ENCODE measurements at places on chromosomes 1 and 21.

DNA sequence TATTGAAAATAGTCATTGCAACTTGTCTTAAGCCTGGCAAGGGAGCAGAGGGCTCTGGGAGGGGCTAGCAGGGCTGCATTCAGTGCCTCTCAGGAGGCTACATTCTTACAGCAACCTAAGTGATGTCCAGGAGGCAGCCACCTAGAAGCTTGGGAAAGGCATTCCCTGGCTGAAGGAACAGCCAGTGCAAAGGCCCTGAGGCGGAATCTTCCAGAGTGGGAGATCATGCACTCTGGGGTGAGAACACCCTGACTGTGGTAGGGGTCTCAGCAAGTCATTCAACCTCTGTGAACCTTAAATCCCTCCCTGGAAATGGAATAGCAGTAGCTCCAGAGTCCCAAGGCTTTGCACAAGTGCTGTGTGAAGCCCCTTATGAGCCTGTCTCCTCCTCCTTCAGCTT lies 84.1 kb downstream of the TAS1R2 start:
- DNase-seq: no peak

DNA sequence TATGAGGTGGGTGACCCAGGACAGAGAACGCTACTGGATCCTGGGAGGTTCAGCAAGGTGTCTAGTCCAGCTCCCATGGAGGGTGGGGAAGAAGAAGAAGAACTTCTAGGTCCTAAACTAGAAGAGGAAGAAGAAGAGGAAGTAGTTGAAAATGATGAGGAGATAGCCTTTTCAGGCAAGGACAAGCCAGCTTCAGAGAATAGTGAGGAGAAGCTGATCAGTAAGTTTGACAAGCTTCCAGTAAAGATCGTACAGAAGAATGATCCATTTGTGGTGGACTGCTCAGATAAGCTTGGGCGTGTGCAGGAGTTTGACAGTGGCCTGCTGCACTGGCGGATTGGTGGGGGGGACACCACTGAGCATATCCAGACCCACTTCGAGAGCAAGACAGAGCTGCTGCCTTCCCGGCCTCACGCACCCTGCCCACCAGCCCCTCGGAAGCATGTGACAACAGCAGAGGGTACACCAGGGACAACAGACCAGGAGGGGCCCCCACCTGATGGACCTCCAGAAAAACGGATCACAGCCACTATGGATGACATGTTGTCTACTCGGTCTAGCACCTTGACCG lies 8.6 kb upstream of the PIGV start:
- no peak for DNase-seq

DNA sequence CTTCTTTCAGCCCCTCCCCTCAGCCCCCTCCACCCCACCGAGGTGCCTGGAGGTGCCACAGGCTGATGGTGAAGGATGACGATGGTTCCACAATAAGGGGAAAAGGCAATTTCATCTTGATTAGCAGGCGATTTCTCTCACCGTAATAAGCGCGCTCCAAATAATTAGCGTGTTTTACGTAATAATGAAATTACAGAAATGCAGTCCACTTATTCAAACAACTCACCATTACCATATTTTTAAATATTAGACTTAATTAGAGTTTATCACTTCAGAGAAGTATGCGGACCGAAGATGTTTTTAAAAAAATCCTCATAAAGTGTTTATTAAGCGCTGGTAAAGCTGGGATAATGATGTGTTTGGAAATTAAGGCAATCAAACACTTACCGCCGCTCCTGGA lies 14.9 kb downstream of the DMAP1 start:
- DNase-seq: no peak

GRCh38 chr21:35326677-35327076 lies 277.6 kb upstream of the RUNX1 start:
- DNase-seq: no peak

GRCh38 chr1:230568008-230568407 lies 74.3 kb upstream of the COG2 start:
- no peak for DNase-seq

DNA sequence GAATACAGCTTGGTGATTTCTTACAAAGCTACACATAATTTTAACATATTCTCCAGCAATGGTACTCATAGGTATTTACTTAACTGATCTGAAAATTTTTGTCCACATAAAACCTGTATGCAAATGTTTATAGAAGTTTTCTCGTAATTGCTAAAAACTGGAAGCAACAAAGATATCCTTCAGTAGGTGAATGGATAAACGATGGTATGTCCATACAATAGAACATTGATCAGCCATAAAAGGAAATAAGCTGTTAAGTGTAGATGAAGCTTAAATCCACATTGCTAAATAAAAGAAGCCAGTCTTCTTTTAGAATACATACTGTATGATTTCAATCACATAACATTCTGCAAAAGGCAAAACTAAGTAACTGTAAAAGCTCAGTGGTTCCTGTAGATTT lies 224.8 kb upstream of the DPYD start:
- no peak for DNase-seq
